IMR-90 (cell line): ENCODE measurements at places on chromosomes 1 and 21. TPM values are rescaled to one million over a fixed set of nuclear protein-coding genes. Genes with fewer than 3 reads are reported as not detected.

GRCh38 chr1:202892501-202892900, 3.6 kb upstream of the RABIF start:
- no peak for DNase-seq

DNA sequence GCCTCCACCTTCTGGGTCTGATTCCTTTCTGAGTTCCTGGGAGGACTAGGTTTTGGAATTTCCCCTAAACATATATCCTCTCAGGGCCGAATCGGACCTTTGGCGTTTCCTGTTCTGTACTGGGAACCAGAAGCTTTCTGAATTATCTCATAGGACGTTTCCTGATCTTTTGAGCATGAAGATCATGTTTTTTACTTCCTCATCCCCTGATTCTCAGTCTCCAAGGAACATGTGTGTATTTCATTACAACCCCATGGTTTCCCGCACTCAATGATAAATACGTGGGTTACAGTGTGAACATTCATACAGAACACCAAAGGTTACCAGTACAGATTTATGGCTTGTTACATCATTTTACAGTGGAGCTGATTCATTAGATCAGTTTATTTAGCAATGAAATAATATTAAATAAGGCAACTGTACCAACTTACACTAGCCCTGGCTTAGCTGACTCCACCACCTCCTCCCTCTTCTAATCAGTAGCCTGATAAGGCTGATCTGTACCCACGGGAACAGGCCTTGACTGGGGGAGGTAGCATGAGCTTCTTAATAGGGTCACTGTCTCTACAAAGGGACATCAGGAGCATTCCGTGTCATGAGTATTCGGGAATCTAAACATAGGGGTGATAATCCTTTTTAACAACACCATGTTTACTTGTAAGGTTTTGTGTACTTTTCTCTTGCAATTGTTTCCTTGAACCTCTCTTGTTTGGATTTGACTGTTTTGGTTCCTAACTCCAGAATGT, 57.8 kb upstream of the ERRFI1 start:
- DNase-seq = peak; percentile 90

- no peak for DNase-seq
Measured at GRCh38 chr1:65321879-65322278, 12.5 kb downstream of the DNAJC6 start.

KLF18 gene
- not detected in 2 replicates for total RNA-seq
